ENCODE measurements at places on chromosomes 6 and 20. TPM values are rescaled to one million over a fixed set of nuclear protein-coding genes. Genes with fewer than 3 reads are reported as not detected.

SFT2D1 gene
- total RNA-seq, result 19.3 TPM

GRCh38 chr6:27940766-27941165 is 16.3 kb upstream of the OR2B6 start:
- no peak for DNase-seq

GRCh38 chr6:139549561-139550070 is 175.2 kb upstream of the CITED2 start:
- no peak for DNase-seq

DNA sequence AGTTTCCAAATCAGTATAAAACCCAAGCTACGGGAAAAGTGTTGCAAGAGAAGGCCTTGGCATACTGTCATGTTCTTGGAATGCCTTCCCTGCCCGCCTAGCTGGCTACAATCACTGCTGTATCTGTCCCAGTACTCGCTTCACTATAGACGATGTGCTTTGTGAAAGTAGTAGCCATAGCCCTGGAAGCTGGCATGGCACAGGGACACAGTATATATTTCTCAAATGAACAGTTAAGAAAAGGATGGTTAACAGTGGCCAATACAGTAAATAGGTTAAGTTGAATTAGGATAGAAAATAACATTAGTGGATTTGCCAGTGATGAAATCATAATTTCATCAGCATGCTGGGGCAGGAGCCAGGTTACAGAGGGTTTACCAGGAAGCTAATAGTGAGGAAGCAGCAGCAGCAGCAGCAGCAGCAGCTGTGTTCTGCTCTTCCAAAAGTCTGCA is 499.3 kb downstream of the CDKAL1 start:
- peak; percentile 32 for DNase-seq

DNA sequence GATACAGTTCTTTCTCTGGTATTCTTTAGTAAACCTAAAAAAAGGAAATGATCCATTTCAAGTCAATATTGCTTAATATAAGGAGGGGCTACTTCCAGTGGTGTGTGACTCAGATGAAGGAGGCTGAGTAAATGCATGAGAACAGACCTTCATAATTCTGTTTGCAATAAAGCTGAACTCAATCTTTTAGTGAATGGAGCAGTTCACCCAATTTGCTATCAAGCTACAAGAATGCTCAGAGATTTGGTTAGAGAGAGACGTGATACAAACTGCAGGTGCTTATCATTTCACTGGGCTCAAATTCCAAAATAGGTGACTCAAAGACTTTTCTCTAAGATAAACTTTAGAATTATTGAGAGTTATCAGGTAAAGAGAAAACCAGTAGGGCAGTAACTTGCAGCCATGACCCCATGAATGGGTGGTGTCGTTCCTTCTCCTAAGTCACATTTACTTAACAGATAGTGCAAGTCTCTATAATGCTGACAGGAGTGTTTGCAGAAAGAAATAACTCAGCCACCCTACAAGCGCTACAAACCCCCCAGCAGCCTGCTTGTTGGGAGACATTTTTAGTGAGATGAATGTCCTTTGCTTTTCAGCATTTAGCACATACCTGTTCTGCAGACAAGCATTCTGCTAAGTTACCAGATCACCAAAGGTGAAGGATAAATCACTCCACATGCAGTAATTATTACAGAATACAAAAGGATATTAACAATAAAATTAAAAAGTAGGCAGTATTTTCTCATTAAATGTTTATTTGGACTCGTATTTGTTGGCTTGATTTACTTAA is 16.4 kb upstream of the BLOC1S5 start:
- DNase-seq, result no peak

RBPJL gene
- total RNA-seq, result not detected

SLC17A1 gene
- total RNA-seq, result not detected

SPATS1 gene
- total RNA-seq, result not detected

DNA sequence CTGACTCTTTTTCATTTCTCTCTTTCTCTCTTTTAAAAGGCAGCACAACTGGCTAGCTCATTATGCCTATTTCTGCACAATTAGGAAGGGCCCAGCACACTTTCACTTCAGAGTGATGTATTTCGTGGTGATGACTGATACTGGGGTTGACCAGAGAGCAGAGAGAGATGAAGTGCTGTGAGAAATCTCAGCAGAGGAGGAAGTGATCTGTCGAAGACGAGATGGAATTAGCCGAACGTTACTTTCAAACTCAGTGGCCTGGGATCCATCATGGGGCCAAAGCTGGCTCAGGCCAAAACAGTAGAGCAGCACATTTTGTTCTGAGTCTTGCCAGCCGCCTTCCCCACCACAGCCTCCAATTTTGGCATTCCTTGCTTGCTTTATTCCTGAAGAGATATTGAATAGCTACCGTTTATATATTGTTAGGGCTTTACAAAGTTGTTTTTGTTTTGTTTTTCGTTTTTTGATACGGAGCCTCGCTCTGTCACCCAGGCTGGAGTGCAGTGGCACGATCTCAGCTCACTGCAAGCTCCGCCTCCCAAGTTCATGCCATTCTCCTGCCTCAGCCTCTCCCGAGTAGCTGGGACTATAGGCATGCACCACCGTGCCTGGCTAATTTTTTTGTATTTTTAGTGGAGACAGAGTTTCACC is 213.2 kb upstream of the ECI2 start:
- DNase-seq, result no peak

RAMACL gene
- total RNA-seq, result 0.77 TPM

- DNase-seq, result no peak
Observed at GRCh38 chr20:43458422-43458924, 777 bp downstream of the SRSF6 start.

RCAN2 gene
- 312 TPM for total RNA-seq

SLC32A1 gene
- not detected for total RNA-seq

DNA sequence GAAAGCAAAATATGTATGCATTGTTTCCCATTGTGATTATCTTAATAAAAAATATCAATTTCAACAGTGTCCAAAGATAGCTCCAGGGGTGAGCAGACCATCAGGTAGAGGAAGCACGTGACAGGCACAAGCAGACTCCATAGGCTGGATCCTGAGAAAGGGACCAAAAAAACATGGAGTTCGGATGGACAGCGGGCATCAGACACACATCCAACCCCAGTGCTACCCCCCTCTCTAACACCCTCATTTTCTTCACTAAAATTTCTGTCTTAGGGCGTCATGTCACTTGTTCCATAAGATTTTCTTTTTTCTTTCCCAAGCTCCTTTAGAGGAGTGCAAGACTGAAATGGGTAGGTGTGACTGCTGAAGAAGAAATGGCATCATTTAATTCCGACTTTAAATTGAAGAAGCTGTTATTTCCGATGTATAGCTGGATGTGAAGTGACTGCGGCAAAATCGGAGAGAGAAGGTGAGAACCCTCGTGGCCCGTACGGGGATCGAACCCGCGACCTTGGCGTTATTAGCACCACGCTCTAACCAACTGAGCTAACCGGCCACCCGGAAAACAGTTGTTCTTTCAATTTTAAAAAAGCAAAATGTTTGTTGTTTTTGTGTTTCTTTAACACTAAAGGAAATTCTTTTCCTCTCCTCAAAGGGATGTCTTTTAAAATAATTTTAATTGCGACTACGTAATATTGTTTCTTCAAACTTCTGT is 10.3 kb upstream of the PRSS16 start:
- no peak for DNase-seq

- DNase-seq, result no peak
Observed at GRCh38 chr6:25558155-25558817, 93.7 kb upstream of the SCGN start.
